Esophagus squamous epithelium (tissue), 5 donors: ENCODE measurements at places on chromosomes 2 and 18. TPM values are rescaled to one million over a fixed set of nuclear protein-coding genes. Genes with fewer than 3 reads are reported as not detected.

TBC1D8 gene
- 19.5 TPM for total RNA-seq

ANKRD62 gene
- not detected for total RNA-seq

- DNase-seq: no peak
Observed at GRCh38 chr2:1739961-1740715, 4.2 kb downstream of the PXDN start.

- no peak for DNase-seq
Observed at GRCh38 chr2:106158871-106159270, 35.2 kb downstream of the UXS1 start.

DNA sequence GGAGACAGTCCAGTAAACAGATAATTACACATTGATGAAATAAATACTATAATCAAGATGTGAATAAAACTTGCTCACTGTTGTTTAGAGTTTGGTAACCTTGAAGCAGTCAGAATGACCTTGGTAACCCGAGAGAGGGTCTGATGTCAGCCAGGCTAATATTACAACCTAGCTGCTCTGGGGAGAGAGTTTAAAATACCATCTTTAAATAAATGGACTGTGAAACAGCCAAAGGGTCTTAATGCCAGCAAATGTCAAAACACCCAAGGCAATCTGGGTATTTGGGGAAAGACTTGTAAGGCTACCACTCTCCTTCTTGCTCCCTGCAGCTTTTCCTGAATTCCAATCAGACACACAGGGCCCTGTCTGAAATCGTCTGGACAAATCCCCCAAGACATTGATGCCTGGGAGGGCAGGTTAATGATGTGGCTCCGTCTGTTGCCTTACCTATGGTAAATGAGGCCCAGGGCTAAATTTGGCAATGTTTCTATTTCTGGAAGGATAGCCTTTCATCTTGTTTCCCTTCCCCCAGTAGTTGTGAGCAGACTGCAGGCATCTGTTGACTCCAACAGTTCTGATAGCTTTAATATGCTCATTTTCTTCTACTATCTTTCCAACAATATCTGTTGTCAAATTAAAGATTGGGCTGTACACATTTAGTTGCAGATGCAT, 43.0 kb upstream of the ITGB6 start:
- DNase-seq: no peak

- DNase-seq: no peak
Observed at GRCh38 chr2:198314559-198315153, 510.3 kb downstream of the PLCL1 start.

DNA sequence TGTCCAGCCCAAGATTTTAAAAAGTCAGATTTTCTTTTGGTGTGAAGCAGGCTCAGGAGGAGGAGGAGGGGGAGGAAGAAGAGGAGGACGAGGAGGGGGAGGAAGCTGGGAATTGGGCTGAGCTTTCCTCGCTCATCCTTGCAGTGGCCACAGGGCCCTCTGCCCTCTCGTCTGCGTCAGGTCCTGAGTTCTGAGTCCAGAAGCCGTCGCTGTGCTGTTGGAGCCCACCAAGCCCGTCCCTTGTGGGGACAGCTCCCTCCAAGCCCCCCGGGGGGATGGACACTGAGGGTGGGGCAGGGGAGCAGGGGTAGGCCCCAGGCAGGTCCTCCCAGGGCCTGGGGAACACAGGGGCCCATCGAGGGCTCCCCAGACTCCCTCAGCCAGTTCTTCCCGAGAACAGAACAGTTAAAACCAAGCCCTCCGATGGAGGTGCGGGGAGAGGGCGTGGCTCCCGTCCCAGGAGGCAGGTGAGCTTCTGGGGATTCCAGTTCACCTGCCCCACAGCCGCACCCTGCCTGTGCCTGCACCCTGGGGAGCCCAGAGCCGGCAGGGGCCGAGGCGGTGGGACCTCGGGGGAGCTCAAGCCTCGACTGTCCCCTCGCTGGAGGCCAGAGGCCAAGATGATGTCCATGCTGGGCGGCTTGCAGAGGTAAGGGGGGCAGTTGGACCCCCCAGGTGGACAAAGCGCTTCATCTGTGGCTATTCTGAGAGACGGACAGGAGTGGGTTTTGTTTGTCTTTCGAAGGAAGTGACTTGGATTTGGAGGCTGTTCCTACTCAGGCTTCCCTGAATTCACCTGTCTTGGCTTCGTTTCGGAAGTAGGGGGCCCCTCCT, at the start of gene GAL3ST2:
Gene GAL3ST2 (plus strand): TSS at position 487 of the 834 bp plus-strand sequence. CDS start 134 bp downstream, at position 621.
- no peak for DNase-seq

DNA sequence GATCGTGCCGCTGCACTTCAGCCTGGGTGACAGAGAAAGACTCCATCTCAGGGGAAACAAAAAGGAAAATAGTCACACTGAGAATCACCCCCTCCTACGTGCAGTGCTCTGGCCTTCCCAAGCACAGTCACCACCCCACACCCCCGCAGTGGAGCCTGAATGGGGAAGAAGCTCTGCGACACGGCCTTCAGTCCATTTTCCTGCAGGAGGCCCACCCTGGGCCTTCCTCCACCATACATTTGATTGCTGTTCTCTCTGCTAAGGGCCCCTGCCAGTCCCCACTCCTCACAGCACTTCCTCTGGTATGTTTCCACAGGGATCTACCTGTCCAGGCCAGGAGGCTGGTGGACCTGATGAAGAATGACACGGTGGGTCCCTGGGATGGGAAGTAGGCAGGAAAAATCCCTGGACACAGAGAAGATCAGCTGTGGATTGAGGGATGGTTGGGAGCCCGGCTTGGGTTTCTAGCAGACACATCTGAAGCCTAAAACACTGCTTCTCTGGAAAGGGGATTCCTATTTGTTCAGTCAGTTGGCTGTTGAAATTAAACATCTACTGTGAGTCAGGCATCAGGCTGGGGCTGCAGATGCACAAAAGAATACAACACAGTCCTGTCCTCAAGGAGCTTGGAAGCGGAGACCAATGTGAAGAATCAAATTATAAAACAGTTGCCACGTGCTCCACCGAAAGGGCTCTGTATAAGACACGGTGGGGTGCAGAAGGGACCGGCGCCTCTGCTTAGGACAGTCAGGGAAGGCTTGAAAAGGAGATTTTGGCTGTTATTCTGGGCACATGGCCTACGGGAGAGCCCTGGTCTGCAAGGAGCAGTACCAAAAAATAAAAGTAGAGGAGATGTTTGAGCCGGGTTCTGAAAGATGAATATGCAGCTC, 82.2 kb downstream of the PLB1 start:
- no peak for DNase-seq

FSHR gene
- total RNA-seq: not detected

GRCh38 chr2:79016342-79016741, 9.2 kb upstream of the REG3G start:
- no peak for DNase-seq

- no peak for DNase-seq
Observed at GRCh38 chr2:65536596-65536995, 104.2 kb upstream of the SPRED2 start.

SMAD2 gene
- 67.7 TPM for total RNA-seq

- no peak for DNase-seq
Observed at GRCh38 chr2:74050151-74050550, 65.4 kb downstream of the TET3 start.

- DNase-seq: no peak
Observed at GRCh38 chr2:150570712-150571111, 83.2 kb upstream of the RND3 start.

DCAF17 gene
- total RNA-seq: 18.1 TPM

- no peak for DNase-seq
Observed at GRCh38 chr2:125857971-125858794, 797.8 kb upstream of the GYPC start.

GRCh38 chr18:40258311-40258710, 1696.7 kb upstream of the PIK3C3 start:
- no peak for DNase-seq

LRATD1 gene
- total RNA-seq: 53.5 TPM

DNA sequence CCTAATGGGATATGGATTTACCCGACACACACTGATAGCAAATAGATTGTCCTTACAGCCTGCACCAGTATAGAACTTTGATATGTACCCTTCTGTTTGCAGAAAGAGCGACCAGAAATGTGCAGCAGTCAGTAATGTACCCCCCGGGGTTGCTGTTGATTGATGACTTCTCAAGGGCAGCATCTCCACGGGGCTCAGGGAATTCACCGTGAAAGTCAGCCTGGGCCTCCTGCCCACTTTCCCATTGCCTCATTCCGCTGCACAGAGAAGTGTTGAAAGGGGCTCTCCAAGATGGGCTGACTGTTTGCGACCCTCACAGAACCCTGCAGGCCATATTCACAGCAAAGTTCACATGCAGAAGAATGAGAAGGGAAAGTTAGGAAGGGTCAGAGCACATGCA, 241.3 kb downstream of the PRKCE start:
- DNase-seq: no peak

ACOXL gene
- total RNA-seq: not detected

- no peak for DNase-seq
Observed at GRCh38 chr18:78180741-78181140, 798.9 kb upstream of the SALL3 start.

DNA sequence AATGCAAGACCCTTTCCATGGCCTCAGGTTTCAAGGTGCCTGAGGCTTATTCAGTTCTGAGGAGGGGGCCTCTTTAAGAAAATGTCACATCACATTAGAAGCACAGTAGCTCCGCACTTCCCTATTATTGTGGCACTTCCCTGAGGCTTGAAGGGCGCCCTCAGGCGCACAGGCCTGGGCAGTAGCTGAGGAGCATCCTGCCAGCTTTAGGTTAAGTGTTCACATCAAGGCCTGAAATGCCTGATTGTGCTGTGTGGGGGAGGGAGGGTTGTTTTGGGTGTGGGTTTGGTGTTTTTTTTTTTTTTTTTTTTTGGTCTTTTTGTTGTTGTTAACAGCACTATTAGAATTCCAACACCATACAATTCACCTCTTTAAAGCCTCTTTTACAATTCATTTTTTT, 107.9 kb downstream of the CABLES1 start:
- no peak for DNase-seq

MSTN gene
- not detected for total RNA-seq
